Germinal center (tissue), 1 donor: ENCODE measurements at places on chromosomes 4 and X.

GRCh38 chr4:1298461-1298860 lies 8.8 kb downstream of the MAEA start:
- no peak for DNase-seq

- DNase-seq: no peak
Observed at GRCh38 chr4:24565054-24565453, 19.3 kb downstream of the DHX15 start.

DNA sequence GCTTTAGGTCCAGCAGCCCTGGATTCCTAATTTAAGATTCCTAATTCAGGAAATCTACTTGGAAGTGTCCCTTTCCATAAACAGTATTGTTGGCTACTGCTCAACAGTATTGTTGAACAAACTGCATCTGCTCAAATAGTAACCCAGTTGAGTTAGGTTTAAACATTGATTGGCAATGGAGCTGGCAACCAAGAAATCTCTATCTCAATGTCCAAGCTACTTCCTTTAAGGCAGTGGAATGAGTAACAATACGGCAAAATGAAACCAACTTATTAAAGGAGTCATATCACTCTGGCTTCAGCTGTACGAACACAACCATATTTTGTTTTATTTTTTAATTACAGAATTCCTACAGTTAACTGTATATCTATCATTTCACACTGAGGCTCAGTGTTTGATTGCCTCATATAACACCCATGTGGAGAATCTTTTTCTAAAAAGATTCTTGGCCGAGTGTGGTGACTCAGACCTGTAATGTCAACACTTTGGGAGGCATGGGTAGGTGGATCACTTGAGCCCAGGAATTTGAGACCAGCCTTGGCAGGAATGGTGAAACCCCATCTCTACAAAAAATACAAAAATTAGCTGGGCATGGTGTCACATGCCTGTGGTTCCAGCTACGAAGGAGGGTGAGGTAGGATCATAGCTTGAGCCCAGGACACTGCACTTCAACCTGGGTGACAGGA lies 71.7 kb upstream of the IL13RA1 start:
- DNase-seq: no peak

DNA sequence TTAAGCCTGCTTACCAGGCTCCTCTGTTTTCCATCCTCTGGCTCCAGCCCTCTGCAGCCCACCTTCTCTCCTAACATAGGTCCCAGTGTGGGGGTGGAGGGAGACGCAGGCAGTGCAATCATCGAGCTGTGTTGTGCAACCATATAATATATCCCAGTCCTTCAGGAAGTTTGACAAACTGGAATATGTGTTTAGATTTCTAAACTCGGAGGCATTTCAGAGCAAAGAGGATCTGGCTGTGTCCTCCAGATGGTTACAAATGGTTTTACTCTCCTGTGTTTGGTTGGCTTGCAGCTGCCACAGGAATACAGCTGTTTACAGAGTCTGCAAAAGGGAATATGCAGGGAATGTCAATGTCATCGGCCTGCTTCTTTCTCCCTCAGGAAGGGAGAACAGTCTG lies 195.3 kb upstream of the LNX1 start:
- no peak for DNase-seq

- no peak for DNase-seq
Observed at GRCh38 chrX:109760209-109760921, 27.3 kb upstream of the ACSL4 start.

DNA sequence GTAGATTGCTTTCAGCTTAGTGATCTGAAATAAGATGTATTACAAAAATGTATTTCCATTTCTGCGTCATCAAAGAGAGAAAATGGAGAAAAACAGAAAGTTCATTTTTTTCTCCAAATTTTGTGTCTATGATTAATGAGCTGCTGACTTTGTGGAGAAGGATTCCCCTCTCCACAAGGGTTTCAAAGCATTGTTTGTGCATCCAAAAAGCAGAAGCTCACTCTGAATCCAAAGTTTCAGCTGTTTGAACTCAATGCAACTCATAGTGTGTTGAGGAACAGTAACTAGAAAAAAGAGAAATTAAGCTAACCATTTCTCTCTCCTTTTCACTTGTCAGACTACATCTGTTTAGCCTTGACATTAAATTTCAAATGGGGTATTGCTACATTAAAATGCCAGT lies 62.9 kb upstream of the SLC7A11 start:
- no peak for DNase-seq

GRCh38 chr4:128600996-128601871 lies 208.3 kb upstream of the JADE1 start:
- no peak for DNase-seq

DNA sequence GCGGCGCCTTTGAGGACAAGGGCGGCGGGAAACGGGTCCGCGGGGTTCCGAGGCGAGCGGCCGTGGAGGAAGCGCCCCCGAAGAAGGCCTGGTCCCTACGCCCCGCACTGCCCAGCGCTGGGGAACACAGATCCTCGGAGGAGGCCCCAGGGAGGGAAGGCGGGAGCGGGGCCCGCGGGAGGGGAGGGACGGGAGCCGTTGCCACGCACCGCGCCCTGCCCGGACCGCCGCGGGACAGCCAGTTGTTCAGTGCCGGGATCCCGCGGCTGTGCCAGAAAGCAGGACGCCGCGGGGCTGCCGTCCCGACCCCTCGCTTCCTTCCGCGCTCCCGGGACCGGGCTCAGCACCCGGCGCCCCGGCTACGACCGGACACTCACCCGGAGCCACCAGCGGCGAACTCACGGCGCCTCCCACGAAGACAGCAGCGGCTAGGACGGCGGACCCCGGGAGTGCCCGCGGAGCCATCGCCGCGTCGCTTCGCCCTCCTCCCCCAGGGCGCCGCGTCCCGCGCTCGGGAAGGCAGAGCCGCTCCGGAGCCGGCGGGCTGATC lies 278 bp downstream of the RELL1 start:
- DNase-seq: peak; percentile 31

- DNase-seq: no peak
Observed at GRCh38 chrX:115047715-115048114, 30.3 kb upstream of the IL13RA2 start.

DNA sequence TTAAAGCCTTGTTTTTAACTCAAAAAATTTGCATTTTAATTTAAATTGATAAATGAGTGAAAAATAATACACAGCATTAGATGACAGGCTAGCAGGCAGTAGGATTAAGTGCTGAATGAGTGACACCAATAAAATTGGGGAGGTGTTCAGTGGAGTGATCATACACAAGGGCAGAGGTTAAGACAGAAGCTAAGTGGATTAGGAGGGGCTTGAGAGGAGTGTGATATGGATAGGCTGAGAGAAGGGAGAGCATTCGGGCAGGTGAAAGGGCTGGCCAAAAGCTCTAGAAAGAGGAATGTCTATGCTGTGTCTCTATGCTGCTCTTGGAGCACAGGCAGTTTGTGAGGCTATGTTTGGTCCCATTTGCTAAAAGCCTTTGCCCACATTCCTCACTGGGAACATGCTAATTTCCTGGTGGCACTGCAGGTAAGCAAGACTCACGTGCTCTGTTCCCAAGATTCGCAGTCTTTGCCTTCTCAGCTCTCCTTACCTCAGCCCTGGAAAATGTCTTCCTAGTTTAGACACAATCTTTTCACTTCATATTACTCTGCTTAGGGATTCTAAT lies 52.8 kb upstream of the CCSER1 start:
- DNase-seq: no peak

GRCh38 chr4:173073939-173074500 lies 94.6 kb upstream of the GALNT7 start:
- DNase-seq: no peak

GRCh38 chr4:87913896-87914295 lies 61.6 kb upstream of the SPP1 start:
- no peak for DNase-seq

DNA sequence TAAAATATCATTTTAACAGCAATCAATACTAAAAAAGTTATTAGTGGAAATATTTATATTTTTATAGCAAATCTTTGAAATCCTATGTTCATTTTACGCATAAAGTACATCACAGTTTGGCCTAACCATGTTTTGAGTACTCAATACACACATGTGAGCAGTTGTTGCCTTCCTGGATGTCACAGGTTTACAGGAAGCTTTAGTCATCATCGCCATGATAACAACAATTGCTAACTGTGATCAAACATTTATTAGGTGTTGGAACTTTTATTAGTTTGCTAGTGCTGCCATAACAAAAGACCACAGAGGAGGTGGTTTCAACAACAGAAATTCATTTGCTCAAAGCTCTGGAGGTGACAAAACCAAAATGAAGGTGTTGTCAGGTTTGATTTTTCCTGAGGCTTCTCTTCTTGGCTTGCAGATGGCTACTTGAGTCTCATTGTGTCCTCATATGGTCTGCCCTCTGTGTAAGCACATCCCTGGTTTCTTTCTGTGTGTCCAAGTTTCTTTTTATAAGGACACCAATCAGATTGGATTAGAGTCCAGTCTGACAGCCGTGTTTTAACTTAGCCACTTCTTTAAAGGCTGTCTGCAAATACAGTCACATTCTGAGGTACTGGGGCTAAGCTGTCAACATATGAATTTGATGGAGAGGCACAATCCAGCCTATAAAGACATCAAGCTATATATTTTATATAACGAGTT lies 43.1 kb upstream of the BOD1L1 start:
- no peak for DNase-seq

GRCh38 chrX:148609515-148610327 lies 109.3 kb downstream of the AFF2 start:
- peak; percentile 47 for DNase-seq

DNA sequence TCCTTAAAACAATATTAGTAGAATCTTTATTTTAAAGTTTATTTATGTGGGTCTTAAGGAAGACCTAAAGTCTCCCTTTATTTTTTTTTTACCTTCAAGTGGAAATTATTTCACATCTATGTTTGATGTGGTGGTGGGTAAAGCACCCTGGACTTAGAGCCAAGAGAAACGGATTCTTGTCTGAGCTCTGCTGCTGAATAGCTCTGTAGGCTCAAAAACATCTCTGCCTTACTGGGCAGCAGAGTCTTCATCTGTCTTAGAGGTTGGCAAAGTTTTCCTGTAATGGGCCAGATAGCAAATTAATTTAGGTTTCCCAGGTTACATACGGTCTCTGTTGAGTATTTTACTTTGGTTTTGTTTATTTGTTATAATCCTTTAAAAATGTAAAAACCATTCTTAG lies 136.5 kb downstream of the CEP135 start:
- no peak for DNase-seq

GRCh38 chr4:158993891-158994290 lies 109.0 kb upstream of the RAPGEF2 start:
- DNase-seq: no peak

GRCh38 chr4:183790661-183791060 lies 114.4 kb upstream of the STOX2 start:
- DNase-seq: no peak

- DNase-seq: no peak
Observed at GRCh38 chr4:167088115-167088514, 146.2 kb downstream of the SPOCK3 start.

- no peak for DNase-seq
Observed at GRCh38 chr4:3530051-3530450, 2.2 kb downstream of the LRPAP1 start.

GRCh38 chr4:52241916-52242315 lies 190.8 kb downstream of the SPATA18 start:
- no peak for DNase-seq

DNA sequence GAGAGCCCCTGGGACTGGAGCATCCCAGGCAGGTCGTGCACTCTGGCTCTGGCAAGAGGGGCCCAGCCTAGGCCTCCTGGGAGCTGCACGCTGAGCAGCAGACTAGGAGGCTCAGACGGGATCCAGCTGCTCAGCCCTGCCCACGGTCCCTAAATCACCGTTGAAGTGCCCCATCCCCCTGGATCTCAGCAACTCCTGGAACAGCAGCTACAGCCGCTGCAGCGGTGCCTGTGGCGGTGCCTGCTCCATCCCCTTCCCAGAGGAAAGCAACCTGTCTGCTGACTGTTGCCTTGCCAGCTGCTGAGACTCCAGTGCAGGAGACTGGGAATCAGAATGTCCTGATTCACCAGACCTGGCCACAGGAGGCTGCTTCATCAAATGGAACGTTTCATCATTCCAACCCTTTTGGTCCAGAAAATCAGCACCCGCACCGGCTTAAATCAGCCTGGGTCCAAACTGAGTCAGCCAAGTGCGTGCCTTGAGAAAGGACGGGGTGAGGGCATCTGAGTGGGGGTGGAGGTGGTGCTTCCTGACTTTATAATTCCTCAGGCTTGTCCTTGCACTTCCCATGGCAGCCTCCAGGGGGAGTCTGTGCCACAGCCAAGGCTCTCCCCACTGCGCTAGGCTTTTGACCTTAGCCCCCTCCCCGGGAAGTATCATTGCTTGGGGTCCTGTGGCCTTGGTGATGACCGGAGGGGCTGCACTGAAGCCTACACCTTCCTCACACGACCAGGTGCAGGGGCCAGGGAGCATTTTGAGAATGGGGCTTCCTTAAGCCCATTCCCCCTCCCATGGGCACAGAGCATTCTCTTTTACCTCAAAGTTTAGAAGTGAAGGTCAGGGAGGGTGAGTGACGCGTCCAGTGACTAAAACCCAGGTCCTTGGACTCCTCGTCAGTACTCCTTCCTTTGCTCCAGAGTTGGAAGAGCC lies 6.5 kb downstream of the ZNF185 start:
- peak; percentile 64 for DNase-seq

GRCh38 chrX:97547877-97548578 lies 664.3 kb downstream of the RPA4 start:
- no peak for DNase-seq

DNA sequence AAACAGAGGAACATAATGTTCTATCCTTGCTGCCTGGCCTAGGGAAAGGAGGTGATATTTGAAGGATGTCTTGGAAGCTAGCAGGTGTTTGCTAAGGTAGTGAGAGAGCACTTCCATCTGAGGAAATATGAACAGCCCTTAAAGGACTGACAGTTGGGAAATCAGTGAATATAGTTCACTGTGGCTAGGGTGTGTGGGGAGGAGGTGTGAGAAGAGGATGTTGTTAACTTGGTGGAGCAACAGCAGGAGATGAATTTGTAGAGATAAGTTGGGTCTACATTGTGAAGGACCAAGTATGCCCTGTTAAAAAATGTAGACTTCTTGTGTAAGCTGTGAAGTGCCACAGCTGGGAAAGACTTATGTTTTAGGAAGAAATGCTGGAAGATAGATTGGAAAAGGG lies 25.5 kb downstream of the TBC1D19 start:
- no peak for DNase-seq

- no peak for DNase-seq
Observed at GRCh38 chrX:154030266-154030665, 10.6 kb upstream of the IRAK1 start.

DNA sequence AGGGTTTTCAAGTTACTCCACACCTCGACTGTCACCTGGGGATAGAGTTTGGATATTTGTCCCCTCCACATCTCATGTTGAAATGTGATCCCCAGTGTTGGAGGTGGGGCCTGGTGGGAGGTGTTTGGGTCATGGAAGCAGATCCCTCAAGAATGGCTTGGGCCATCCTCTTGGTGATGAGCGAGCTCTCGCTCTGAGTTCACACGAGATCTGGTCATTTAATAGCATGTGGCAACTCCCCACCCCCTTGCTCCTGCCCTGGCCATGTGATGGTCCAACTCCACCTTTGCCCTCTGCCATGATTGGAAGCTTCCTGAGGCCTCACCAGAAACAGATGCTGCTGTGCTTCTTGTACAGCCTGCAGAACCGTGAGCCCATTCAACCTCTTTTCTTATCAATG lies 8.3 kb downstream of the CTAG1A start:
- DNase-seq: no peak

GRCh38 chrX:153883163-153883843 lies 2.7 kb downstream of the L1CAM start:
- DNase-seq: no peak
